ENCODE measurements at places on chromosomes 6 and 20.

DNA sequence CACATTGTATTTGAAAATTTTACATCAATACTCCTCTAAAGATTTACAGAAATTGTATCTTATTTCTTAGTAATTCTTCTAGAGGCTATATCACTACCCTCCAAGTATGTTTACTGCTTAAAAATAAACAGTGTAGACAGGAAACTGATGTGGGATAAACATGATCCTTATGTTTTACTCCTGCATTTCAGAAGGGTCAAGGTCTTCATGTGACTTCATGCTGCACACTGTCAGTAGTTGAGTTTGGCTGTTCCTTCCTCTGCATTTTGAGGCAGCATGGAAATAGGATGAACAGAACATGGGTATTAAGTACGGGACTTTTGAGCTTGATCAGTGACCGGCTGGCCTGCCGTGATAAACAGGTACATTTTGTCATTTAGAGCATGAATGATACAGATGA lies 179.2 kb upstream of the FERMT1 start:
- DNase-seq: no peak

DNA sequence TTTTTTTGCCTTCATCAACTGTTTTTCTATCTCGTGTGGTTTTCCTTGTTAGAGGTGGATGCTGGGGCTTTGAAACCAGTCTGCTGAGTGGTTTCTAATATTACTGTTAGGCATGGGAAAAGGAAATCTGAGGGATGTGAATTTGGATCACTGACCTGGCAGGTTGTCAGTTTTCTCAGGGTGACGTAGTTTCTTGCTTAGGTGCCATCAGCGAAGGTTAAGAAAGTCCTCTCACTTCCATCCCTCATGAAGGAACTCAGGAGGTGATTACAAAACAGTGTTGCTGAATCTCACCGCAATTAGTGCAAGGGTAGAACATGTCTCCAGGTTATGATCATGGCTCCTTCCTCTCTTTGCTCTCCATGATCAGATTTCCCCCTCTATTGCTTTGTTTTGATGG lies 135.9 kb downstream of the SOX4 start:
- no peak for DNase-seq

- no peak for DNase-seq
Observed at GRCh38 chr6:103875221-103875620, 984.5 kb downstream of the HACE1 start.

DNA sequence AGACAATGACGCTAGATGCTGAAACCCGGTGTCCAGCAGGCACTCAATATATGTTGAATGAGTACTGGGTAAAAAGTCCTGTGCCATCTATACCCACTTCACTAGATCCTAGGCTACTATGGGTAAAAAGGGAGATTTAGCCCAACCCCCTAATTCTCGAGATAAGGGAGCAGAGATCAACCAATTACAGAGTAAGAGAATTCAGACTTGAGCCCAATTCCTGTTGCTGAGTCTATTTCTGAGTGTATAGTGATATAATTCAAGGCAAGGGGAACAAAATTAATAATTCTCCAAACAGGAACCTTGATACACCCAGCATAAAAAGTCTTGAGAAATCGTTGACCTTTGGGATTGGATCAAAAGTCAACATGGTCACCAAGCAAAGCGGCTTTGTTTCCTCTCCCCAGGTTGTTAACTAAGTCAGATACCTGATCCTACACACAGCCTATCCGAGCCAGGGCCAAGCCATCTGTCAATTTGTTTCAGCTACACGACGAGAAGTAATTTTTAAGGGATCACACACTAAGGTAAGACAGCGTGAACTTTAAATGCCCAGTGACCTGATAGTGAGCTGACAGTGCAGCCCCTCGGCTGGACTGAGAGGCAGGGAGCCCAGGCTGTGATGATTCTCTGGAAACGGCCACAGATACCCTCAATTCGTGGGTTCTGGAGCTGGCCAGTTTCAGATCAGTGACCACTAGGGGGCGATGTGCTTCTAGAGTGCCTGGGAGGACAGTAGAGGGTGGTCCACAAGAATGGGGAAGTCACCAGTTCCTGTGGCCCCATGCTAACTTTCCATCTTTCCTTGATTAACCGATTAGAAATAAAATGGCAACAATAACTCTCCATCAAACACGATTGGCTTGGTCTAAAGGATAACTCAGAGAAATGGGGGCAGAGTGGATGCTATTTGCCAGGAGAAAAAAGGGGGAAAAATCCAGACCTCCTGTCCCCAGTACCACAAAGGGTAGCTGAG lies 46.2 kb downstream of the SLC22A23 start:
- peak; percentile 39 for DNase-seq

GRCh38 chr6:18141805-18142590 lies 12.9 kb downstream of the TPMT start:
- DNase-seq: no peak

DNA sequence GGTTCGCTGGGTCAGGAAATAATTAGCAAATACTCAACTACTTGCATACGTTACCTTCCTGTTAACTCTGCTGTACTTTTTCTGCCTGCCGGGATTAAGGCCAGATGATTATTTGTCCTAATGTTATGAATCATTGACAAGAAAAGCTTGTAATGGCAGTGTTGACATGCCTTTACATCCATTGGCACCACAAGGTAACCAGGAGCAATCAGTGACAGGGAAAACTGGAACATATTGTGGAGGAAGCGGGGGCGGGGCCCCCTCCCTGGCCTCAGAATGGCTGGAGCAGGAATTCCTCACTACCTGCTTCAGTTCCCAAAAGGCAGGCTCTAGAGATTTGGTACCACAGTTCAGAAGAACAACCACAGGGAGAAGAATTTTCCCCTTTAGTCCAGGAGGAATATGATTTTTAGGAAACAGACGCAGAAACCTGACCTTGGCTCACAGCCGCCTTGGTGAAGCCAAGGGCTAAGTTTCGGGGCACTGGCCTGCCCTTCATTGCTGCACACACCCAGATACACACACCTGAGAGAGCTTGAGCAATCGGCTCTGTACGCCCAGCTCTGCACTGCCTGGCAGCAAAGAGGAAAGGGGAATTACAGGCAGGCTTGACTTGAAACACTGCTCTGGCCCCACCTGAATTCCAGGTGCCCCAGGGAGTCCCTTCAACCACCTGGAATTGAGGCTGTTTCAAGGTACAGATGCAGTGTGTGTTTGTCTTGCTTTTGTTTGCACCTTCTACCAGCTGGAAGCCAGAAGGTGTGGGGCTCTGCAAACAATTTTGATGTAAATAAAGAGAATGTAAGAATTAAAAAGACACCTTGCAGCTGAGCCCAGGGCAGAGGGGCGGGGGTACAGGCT lies 89.8 kb downstream of the MYB start:
- no peak for DNase-seq

- no peak for DNase-seq
Observed at GRCh38 chr6:10205892-10206291, 209.0 kb downstream of the TFAP2A start.

DNA sequence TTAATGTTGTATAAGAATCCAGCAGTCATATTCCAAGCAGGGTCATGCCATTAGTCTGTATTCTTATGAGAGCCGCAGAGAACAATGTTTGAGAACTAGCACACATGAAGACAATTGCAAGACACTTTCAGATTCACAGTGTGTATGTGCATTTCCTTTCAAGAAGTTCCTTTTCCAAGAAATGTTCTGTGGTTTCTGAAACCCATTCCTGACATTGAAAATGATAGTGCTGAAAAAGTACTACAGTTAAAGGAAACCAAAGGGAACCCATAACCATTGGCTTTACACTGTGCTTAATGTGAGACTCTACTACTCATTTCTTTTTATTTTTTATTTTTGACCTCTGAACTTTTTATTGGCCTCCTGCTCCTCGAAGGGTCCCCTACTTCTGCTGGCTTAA lies 4.2 kb upstream of the CALHM6 start:
- no peak for DNase-seq

DNA sequence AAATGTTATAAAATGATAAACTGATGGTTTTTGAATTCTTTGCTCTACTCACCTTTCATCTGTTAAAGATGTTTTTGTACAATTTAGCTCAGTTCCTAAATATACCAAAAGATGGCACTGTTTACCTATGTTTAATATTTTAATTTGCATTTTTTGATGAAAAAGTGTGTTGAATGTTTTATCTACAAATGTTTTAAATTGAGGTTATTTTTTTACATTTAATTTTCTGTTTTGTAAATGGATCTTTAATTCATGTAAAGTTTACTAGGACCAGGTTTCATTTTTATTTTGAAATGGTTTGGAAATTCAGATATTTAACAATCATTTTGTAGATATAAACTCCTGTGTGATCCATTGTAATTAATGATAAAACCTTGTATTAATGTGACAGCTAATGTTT lies 30.0 kb downstream of the CDKAL1 start:
- DNase-seq: no peak

GRCh38 chr6:44225579-44226325 lies 2.4 kb downstream of the SLC29A1 start:
- DNase-seq: no peak

- DNase-seq: no peak
Observed at GRCh38 chr6:102907181-102907580, 1513.7 kb downstream of the GRIK2 start.

All from activated naive CD4-positive, alpha-beta T cell (primary cell).